CD4-positive, alpha-beta T cell treated with Interleukin-15 for 1 hour (primary cell): ENCODE measurements at places on chromosomes 4 and X.
A peak's percentile ranks its signal among the peaks of the same experiment; 100 is the strongest.

- DNase-seq: peak; percentile 83
Observed at GRCh38 chrX:151393514-151393913, 3.5 kb upstream of the VMA21 start.

- no peak for DNase-seq
Observed at GRCh38 chr4:52892880-52893279, 30.8 kb downstream of the RASL11B start.

DNA sequence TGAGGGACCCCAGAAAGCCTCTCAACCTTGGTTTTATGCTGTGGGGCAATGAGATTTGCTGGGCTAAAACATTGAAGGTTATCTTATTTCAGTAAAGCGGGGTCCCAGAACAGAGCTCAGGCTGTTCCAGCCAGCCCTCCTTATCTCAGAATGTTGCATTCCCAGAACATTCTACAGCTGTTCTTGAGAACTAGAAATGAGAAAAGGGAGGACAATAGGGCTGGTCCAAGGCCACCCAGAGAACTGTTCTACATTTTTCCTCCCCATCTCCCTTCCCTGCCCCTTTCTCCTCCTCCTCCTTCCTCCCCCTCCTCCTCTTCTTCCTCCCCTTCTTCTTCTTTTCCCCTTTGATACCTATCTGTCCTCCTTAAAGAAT is 70.4 kb upstream of the SLC7A11 start:
- no peak for DNase-seq

DNA sequence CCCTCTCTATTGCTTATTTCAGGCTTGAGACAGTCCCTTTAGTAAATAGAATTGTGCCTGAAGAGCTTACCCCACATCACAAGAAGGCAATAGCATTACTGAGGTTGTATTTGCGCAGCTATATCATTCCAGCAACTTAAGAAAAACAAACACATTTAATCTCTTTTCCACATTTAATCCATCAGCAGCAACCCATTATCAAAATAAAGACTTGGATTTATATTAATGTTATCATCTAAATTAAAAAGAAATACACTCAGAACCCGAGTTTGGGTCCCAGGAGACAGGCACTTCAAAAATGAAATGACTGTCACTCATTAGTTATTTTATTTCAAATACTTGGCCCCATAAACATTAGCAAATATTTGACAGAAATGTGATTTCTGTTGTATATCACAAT is 10.4 kb downstream of the TFDP3 start:
- DNase-seq: no peak

DNA sequence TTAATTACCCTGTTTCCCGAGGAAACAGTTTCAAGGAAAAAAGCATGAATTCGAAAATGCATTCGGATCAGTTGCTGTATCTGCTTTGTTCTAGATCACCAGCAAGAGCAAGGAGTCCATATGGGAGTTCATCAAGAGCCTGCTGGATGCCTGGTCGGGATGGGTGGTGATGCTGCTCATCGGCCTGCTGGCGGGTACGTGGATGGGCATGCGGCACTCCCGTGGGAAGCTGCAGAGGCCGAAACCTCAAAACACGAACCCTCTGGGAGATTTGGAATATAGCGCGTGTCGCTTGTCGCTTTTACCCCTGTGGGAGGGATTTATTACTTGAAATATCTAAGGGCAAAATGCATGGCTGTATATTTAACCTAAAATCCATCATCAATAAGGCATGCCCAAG is 30.6 kb downstream of the CLCN4 start:
- DNase-seq: no peak
